ENCODE measurements at places on chromosomes 2 and 18. TPM values are rescaled to one million over a fixed set of nuclear protein-coding genes. Genes with fewer than 3 reads are reported as not detected.

Gene LYPD6B
- total RNA-seq: 3.0 TPM

Gene HOXD8
- total RNA-seq: 15.5 TPM

DNA sequence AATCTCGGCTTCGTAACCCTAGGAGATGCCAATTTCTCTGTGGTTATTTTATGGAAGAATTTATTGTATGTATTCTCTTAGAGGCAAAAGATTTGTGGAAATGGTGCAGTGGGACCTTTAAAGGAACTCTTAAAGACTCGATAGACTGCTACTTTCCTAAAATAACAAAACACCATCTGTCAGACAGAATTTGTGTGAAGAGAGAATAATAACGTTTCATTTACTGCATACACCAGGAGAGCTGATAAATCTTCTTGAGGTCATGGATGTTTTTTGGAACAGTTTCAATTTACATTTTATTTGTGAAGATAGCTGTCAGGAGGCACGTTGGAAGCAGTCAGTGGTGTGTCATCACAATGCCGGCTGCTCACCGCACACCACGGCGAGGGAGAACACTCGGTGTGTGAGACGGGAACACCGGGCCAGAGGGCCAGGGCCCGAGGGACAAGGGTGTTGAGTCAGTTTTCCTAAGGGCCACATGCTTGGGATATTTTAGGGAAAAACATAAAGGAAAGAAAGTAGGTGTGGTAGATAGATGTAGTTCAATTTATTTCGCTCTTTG, 1681.0 kb upstream of the DDX18 start:
- DNase-seq: no peak

Gene C2orf15
- total RNA-seq: not detected
